ENCODE measurements at places on chromosomes 7 and 10. TPM values are rescaled to one million over a fixed set of nuclear protein-coding genes. Genes with fewer than 3 reads are reported as not detected.

The DLX6 gene
- total RNA-seq = not detected

The ECHDC3 gene
- 20.1 TPM for total RNA-seq

The PLAC9 gene
- total RNA-seq = 16.7 TPM

DNA sequence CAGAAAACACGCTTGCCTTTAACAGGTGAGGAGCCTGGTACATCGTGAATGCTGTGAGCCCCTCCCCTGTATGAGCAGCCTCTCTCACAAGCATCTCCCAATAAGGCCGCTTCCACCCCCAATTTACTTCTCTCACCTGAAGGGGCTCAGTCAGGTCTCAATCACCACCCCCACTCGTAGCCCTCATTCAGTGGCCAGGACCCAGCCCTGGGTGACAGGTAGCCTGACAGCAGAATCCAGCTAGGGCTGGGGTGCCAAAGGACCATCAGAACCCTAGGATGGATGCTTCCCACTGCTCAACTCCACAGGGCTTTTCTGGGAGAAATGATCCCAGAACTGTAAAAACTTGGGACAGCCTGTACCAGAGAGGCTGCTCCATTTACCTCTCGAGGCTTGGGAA is 6.4 kb upstream of the NDST2 start:
- DNase-seq = no peak
- no peak overlapping the region for H3K4me3 ChIP-seq
- H3K27me3 ChIP-seq = no peaks in the 10 kb centered on the region
- H3K4me1 ChIP-seq = no peaks in the 10 kb centered on the region
- H3K27ac ChIP-seq = no peak overlapping the region

DNA sequence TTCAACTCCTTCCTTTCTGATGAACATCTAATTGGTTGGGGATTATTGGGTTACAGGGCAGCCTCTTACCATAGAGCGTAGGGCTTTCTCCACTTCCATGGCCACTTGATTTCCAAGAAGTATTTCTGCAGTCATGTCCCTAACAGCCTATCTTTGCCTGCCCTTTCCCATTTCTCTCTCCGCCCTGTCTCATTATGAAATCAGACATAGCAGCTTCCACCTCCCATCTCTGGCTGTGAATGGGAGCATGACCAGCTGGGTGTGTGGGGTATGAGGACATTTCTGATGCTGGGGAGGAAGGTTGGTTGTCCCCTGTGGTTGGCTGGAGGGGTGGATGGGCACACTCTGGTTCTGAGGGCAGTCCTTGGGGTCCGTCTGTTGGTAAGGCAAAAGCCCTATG is 41.2 kb downstream of the ADCYAP1R1 start:
- H3K4me3 ChIP-seq = no peak overlapping the region
- no peaks in the 10 kb centered on the region for H3K27me3 ChIP-seq
- no peak overlapping the region for H3K27ac ChIP-seq

DNA sequence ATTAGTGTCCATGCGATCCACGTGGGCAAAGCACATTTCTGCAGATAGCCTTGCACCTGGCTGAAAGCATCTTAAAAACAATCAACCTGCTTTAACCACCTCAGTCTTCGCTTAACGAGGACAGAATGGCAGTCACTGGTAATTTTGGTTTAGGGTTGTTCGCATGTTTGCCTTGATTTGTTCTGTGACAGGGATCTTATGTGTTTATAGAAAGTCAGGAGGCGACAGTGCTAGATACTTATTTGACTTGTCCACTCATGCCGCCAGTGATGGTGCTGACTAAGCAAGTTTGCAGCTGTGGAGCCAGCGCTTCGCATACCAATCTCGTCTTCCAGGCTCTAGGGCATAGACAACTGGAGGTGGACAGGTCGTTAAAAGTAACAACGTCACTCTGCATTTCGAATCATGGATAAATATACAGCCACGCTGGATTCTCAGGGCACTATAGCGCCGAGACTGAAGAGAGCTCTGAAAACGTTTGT is 1.2 kb upstream of the TMEM243 start:
- DNase-seq = no peak
- H3K36me3 ChIP-seq = peaks cover 5% of the 10 kb centered on the region
- no peaks in the 10 kb centered on the region for H3K4me1 ChIP-seq
- H3K27me3 ChIP-seq = no peaks in the 10 kb centered on the region

DNA sequence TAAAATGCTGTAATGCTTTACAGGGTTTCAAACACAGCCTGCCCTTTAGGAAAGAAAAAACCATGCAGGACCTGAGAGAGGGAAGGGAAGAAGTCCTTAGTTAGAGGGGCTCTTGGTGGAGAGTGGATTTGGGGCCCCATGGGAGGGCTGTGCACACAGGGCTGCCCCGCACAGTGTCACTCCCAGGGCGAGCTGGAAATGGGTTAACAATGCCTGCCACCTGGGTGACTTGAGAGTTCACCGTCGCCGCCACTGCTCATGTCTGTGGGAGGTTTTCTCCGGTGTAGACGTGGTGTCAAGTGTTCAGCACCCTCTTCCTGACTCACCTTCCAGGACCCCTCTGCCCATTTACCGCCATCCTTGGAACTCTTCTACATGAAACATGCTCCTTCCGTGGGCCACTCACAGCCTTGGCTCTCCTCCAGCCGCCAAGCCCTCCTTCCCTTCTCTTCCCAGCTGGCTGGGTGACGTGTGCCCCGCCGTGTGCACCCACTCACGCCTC is 686.4 kb downstream of the SDK1 start:
- H3K36me3 ChIP-seq = no peaks in the 10 kb centered on the region
- no peak for DNase-seq
- H3K27ac ChIP-seq = no peak overlapping the region
- no peak overlapping the region for H3K4me3 ChIP-seq

DNA sequence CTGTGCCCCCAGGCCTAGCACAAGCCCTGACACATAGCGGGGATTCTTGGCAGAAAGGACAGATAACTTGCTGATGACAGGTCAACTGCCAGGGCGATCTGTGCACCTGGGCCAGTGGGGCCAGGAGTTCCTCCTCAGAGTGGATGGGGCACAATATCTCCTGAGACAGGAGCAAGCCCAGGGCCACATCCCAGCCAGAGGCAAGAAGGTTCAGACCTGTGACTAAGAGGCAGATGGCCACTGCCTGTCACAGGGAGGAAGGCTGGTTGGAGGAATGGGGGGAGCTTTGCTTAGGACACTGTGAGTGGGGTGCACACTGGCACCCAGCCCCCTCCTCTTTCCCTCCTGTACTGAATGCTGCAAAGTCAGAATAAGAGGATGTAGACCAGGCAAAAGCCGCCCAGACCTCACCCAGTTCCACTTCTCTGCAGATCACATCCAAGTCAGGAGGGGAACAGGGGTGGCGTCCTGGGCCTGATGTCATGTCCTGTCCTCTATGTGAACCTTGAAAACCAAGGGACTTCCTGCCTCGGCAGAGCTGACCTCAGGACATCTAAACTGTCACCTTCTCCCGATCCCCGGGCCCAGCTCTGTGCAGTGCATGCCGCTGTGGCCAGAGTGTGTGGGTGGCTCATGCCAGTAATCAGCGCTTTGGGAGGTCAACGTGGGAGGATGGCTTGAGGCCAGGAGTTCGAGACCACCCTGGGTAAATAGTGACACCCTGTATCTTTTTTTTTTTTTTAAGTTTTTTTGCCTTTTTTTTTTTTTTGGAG is 1.3 kb downstream of the GUSB start:
- DNase-seq = no peak

DNA sequence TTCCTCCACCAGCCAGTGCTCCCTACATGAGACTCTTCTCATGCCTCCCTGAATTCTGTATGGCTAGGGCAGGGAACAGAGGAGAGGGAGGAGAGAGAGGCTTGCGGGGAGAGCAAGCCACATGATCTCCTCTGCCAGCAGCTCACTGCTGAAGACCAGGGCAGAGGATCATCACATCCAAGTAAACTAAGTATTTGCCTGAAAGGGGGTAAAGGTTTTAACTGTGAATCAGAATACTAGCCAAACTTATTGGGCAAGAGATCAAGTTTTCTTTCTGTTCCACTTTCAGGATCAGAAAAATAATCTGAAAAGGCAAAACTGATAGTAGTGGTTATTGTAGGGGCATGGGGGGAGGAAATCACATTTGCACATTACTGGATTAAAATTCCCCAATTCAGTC is 17.8 kb upstream of the ERCC6 start:
- no peaks in the 10 kb centered on the region for H3K36me3 ChIP-seq
- no peak for DNase-seq
- H3K27me3 ChIP-seq = no peaks in the 10 kb centered on the region
- no peaks in the 10 kb centered on the region for H3K4me1 ChIP-seq

GRCh38 chr10:10865913-10866312 is 151.8 kb upstream of the CELF2 start:
- H3K36me3 ChIP-seq = no peaks in the 10 kb centered on the region
- no peak overlapping the region for H3K4me3 ChIP-seq
- H3K4me1 ChIP-seq = no peaks in the 10 kb centered on the region
- no peak for DNase-seq

- no peaks in the 10 kb centered on the region for H3K4me1 ChIP-seq
- peaks cover 1% of the 10 kb centered on the region for H3K27me3 ChIP-seq
- H3K4me3 ChIP-seq = no peak overlapping the region
Observed at GRCh38 chr7:17580141-17580540, 281.7 kb downstream of the AHR start.

GRCh38 chr7:22972207-22972606 is 41.7 kb downstream of the HYCC1 start:
- no peaks in the 10 kb centered on the region for H3K36me3 ChIP-seq
- no peak for DNase-seq
- H3K27me3 ChIP-seq = no peaks in the 10 kb centered on the region
- no peak overlapping the region for H3K27ac ChIP-seq
- H3K4me1 ChIP-seq = no peaks in the 10 kb centered on the region
- H3K4me3 ChIP-seq = no peak overlapping the region

- no peaks in the 10 kb centered on the region for H3K4me1 ChIP-seq
- H3K36me3 ChIP-seq = no peaks in the 10 kb centered on the region
- H3K27me3 ChIP-seq = no peaks in the 10 kb centered on the region
- H3K4me3 ChIP-seq = no peak overlapping the region
Observed at GRCh38 chr7:72538856-72539255, 126.7 kb upstream of the CALN1 start.

Measured in H1 (cell line).